ENCODE measurements at places on chromosomes 6 and 20.

DNA sequence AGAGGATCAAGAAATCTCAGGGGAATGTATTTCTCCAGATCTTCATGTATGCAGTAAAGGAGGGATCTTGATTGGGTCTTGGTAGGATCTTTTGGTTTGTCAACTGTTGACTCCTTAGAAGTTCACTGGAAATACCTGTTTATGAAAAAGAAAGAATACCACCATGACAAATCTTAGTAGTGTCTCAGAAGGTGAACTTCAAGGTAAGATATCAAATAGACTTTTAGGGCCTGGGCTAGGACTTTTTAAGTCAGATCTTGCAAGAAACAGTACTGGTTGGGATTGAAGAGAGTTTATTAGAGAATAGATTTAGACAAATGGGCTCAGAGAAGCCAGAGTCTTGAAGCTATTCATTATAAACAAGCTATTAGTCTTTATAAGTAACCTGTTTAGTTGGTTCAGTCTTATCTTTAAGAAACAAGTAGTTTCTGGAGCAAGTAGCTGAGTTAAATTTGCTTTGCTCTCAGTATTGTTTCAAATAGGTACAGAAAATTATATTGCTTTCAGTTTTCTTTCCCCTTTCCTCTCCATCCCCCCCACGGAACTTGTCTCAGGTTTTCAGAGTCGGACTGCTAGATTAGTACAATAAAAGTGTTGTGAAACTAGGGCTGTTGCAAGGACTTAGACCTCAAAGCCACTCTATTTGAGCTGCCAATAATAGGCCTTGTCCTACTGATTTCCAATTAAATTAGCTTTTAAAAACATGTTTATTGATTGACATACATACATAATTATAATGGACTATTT is 529.1 kb upstream of the CITED2 start:
- DNase-seq: no peak

DNA sequence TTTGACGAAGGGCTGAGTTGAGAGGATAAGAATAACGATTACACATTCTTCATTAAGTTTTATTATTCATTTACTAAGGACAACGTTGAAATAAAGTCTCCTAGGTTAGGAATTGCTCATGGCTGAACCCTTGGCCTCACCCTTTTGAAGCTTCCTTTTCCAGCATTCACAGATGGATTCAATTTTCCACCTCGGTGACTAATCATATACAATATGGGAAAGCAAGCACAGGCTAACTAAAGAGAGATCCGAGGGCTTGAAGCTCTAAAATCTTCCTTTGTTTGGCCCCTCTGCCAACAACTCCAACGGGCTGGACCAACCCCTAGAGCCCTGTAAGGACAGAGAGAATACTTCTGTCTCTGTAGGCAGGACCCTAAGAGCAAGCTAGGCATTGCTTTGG is 159.5 kb downstream of the SOD2 start:
- DNase-seq: no peak

GRCh38 chr20:49448917-49449316 is 33.6 kb downstream of the KCNB1 start:
- no peak for DNase-seq

- DNase-seq: no peak
These were observed 614.2 kb downstream of the TENT5A start for GRCh38 chr6:81138236-81138635.

GRCh38 chr6:31794294-31794865 is 1.2 kb downstream of the VARS1 start:
- no peak for DNase-seq

GRCh38 chr20:50560867-50561266 is 50.7 kb downstream of the PTPN1 start:
- no peak for DNase-seq

DNA sequence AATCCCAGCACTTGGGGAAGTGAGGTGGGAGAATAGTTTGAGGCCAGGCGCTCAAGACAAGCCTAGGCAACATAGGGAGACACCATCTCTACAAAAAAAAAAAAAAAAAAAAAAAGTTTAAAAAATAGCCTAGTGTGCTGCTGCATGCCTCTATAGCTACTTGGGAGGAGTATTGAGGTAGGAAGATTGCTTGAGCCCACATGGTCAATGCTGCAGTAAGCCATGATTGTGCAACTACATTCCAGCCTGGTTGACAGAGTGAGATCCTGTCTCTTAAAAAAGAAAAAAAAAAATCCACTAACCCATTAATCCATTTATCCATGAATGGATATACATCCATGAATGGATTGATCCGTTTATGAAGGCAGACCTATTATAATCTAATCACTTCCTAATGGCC is 1064.6 kb upstream of the EYS start:
- no peak for DNase-seq

DNA sequence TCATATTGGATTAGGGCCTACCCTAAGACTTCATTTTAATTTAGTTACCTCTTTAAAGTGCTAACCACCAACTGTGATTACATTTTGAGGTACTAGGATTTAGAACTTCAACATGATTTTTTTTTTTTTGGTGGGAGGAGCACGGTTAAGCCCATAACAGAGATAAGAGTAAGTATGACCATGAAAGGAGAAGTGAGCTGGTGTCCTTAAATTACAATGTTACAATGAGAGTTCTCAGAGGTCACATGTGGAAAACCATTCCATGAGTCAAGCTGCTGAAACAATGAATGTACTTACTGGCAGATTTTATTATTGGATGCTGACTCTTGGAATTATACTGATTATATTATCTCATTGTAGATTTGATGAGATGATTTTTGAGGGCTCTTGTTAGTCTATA is 779.3 kb upstream of the CITED2 start:
- DNase-seq: no peak

DNA sequence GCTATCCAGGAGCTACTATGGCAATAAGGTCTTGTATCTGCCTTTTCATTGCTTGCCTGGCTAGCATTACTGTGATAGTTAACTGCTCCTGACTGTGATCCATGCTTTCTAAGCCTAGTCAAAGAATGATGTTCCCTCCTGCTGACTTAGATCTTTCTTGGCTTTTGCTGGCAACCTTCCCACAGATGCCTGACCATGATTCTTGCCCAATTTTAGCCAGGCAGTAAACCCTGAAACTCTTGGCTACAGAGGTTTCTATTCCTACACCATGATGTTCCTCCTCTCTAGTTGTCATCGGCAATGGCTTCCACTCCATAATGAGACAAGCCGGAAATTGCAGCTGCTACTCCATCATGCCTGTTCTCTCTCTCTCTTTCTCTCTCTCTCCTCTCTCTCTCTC is 238.1 kb downstream of the HAO1 start:
- no peak for DNase-seq

DNA sequence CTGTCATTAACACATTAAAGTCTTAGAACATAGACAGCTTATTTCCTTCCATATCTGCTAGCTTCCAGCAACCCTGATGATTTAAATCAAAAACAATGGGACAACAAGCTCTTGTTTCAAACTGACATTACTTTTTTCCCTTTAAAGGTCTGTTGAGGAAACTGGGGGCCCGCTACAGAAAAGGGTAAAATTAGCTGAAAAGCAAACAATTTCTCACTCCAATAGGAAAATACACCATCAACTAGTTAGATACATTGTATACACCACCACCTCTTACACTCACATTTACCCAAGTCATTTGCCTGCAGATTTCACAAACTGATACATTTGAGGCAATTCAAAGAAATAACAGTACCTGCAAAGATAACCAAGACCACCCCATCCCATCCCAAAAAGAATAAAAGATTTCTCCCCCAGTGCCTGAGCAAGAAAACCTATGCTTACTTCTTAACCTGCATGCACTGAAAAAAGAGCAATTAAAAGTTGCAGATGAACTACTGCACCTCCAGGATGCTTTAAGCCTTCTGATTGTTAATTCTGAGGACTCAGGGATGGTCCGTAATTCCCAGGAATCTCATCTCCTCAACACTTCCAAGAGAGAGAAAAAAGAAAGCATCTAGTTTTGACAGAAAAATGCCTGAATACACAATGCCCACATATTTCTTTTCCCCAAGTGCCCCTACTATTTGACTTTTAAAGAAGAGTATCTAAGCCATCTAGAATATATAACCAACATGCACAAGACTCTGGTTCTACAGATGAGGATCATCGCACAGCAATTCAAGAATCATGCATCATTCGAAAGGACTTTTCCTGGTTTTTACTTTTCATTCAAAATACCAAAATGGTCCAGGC is 5.6 kb downstream of the ZMYND8 start:
- DNase-seq: no peak

DNA sequence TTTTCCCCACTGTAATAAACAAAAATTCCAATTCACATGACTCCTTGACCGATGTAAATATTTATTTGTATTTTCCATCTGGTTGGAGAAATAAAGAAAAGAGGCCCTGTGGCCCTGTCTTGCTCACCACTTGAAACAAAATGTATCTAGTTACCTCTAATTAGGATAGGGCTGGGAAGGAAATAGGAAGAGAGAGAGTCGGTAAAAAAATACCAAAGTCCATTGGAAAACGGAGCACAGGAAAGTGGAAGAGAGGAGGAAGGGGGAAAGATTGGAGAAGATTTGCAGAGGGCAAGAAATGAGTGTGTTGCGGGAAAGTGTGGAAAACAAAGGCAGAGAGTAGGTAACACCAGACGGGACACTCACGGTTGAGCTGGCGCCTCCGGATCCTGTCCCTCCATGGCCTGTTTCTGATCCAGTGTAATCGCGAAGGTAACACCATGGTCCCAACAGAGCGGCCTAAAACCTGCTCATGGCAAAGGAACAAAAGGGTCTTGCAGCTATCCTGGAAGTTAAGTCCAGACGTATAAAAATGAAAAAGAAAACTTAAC is 105.8 kb upstream of the RIPOR2 start:
- DNase-seq: no peak

DNA sequence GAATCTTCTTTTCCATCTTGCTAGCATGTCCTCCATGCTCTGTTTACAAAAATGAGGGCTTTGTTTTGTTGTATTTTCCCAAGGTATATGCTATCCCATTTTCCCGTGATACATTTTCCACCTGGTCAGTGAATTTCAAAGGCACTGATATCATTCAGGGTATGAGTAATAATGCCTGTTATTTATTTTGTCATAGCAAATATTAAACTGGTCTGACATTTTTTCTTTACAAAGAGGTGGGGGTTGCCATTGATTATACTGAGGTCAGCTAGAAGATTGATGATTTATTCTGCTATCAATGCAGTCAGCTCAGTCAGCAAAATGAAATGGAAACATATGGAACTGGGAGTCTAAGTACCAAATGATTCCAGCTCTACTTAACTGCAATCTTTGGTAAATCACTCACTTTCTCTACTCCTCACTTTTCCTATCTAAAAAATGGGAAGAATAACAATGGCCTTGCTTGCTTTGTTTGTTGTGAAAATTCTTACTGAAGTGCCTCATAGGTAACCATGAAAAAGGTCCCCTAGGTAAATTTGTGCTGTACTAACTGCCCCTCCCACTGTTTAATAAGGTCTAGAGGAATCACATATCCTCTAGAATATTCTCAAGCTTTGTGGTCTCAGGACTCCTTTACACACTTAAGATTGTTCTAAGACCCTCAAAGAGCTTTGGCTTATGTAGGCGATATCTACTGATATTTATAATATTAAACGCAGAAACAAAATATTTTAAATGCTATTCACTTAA is 64.0 kb downstream of the ARHGAP18 start:
- DNase-seq: no peak

GRCh38 chr20:36339646-36340592 is 33.8 kb downstream of the DLGAP4 start:
- no peak for DNase-seq

GRCh38 chr20:6767536-6768227 is at the start of gene BMP2:
Gene BMP2 (plus strand): TSS chr20:6767686. CDS start chr20:6770127, 2,441 bp downstream.
- no peak for DNase-seq

DNA sequence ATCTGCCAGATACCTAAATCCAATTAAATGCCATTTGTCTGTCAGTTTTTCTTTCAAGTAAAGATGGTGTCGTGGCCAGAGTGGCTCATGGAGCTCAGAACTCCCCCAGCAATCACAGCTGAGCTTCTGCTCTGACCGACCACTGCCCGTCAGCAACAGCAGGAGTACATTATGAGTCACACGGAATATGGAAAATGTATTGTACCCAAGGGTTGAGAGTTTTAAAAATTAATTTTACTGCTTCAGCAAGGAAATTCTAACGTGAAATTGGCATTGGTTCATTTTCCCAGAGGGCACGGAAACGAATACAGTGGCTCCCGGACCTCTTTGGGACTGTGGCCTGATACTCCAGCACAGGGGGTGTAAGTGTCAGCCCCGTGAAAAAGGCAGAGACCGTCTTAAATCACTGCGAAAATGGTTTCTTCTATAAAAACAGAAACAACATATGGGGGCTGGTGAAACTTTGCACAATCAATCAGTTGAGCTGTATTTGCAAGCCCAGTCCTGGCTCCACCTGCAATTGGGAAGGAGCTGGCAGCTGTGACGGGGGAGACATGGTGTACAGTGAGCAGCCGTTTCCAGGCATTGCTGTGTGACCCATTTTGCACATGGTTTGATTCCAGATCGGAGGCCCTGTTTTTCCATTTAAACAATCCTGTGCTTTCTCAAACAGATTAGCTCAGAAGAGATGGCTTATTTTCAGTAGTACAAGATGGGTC is 12.8 kb downstream of the NPEPL1 start:
- no peak for DNase-seq

GRCh38 chr20:38129893-38130609 is 35.0 kb downstream of the TGM2 start:
- DNase-seq: no peak

DNA sequence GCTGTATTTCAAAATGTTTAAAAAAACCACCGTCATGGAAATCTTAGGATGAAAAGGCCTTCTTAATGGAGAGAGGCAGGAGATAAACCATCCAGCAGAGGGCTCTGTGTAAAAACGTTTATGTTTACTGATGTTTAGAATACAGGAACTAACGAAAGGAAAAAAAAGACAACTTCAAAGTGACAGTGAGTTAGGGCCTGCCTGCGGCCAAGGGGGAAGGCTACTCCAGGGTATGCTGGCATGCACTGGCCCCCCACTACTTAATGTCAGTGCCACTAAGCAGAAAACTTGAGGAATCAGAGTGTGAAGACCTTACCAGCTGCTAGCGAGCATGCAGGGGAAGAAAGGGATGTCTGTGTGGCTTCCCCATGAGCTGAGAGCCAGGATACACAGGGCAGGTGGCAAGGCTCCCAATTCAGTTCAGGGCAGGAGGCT is 47.7 kb downstream of the AKAP7 start:
- no peak for DNase-seq

GRCh38 chr6:168941036-168941435 is 312.6 kb downstream of the THBS2 start:
- DNase-seq: no peak

GRCh38 chr6:89980353-89980752 is 86.1 kb downstream of the GJA10 start:
- no peak for DNase-seq

DNA sequence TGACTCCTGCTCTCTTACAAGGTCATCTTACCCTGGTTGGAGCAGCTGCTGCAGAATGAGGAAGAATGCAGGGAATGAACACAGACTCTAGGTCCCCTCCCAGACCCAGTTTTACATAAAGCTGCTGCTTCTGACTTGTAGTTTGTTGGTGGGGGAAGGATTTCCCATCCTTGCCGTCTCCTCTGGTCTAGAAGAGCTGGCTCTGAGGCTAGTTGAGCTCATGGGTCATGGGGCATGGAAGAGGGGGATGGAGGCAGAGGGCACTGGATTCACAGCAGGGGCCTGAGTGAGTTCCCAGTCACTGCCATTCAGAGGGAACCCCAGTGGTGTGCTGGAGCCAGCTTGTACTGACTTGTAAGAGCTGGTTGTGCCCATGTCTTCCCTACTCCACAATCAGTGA is 9.2 kb upstream of the GUCA1A start:
- no peak for DNase-seq

Measured in stimulated activated CD8-positive, alpha-beta memory T cell treated with anti-CD3 and anti-CD28 coated beads, Interleukin-4, amount 100 ng/mL, for 4 hours (primary cell).